ENCODE measurements at places on chromosomes 4 and X.

- DNase-seq, result peak; percentile 29
These were observed 85.0 kb upstream of the FAM241A start for GRCh38 chr4:112060212-112060611.

DNA sequence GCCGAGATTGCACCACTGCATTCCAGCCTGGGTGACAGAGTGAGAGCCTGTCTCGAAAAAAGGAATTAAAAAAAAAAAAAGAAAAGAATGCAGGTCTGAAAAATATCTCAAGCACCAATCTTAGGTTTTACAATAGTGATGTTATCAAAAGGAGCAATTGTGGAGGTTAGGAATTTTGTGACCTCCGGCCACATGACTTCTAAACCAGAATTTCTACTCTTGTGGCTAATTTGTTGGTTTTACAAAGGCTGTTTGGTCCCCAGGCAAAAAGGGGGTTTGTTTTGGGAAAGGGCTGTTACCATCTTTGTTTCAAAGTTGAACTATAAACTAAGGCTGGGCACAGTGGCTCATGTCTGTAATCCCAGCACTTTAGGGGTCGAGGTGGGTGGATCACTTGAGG is 15.4 kb upstream of the ZNF41 start:
- no peak for DNase-seq

DNA sequence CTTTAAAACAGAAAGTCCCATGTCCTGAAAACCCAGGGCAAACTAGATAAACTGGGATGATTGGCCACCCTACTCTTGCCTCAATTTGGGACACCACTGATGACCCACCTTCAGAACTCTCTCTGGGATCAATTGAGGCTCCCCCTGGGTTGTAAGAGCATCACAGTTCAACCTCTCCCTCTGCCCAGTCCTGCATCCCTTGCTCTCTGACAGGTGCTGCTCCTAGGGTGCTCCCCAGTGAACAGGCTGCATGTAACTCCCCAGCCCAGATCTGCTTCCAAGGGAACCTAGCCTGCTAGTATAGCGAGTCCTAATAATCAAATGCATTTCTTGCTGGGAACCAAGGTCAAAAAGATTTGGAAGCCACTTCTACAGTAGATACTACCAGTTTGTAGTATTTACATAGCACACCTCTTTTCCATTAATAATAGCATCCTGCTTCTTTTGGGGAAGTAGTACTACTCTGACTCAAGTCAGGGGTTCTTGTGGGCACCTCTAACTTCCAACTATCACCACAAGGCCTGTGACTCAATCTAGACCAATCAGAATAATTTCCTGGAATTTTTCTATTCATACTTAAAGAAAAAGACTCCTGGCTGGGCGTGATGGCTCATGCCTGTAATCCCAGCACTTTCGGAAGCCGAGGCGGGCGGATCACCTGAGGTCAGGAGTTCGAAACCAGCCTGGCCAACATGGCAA is 42.1 kb upstream of the SPINK2 start:
- DNase-seq, result no peak

- no peak for DNase-seq
These were observed 73.9 kb upstream of the DIPK2B start for GRCh38 chrX:45274576-45274975.

DNA sequence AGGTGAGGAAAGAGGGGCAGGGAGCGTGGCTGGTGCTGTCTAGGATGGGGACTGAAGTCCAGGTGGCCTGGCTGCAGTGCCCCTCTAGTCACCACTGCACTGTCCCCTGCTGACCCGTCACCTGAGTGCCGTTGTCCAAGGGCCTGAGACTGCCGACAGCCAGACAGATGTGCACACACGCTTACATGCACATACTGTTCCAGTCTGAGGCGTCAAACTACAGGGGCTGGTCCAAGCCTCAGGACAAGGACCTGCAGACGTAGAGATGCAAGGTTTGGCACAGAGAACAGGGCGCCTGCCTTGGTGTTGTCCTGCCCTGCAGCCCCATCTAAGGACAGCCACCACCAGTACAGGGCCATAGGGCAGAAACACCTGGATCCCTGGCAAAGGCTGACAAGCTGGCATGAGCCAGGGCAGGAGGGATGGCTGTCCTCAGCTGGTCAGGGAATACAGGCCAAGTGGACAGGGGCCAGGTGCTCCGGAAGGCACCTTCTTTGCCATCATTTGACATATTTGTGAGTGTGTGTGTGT is 1.7 kb downstream of the SLC2A9 start:
- no peak for DNase-seq

DNA sequence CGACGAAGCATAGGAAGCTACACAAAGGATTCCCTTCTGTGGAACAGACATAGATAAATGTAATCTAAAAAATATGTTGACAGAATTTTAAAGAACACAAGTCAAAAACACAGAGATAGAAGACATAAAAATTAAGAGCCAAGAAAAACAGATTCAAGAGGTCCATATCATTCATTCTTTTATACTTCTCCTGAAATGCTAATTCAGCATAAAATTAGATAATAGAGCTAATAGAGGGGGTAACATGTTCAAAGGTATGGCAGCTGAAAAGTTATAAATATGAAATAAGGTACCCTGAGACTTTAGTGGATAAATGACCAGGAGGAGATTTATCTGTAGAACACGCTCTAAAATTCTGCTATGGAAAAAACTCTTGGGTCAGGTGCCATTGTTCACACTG is 37.4 kb upstream of the PRSS48 start:
- DNase-seq, result no peak

DNA sequence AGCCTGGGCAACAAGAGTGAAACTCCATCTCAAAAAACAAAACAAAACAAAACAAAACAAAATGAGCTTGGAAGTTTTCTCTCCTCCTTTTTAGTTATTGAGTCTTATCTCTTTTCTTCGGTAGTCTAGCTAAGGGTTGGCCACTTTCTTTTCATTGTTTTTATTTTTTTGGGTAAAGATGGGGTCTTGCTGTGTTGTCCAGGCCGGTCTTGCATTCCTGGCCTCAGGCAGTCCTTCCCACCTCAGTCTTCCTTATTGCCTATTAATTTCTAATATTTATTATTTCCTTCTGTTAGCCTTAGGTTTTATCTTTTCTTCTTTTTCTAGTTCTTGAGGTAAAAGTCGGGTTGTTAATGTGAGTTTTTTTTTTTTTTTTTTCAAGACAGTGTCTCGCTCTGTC is 16.4 kb downstream of the METAP1 start:
- DNase-seq, result no peak

- DNase-seq, result peak; percentile 29
These were observed 1.0 kb downstream of the NHSL2 start for GRCh38 chrX:71911731-71912050.

DNA sequence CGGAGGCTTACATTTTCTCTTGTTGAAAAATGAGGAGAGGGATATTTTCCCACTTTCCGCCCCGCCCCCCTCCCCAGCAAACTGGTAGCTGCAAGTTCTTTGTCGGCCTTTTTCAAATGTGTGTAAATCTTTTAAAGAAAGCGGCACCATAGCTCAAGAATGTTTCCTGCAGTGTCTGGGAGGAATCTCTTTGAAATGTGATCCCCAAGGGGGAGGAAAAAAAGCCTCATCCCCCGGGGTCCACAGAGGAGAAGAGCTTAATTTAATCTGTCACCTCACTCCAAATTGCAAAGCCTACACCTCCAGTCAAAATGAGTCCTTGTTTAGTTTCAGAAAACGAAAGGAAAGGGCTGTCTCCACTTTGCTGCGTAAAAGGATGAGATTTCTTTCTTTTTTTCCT is 34.8 kb downstream of the ASMT start:
- no peak for DNase-seq

- DNase-seq, result no peak
These were observed 30.5 kb upstream of the BBS12 start for GRCh38 chr4:122701965-122702364.

GRCh38 chr4:73053974-73054480 is 15.5 kb downstream of the COX18 start:
- no peak for DNase-seq
